Cardiac septum (tissue), 1 donor: ENCODE measurements at places on chromosomes 6 and 20. TPM values are rescaled to one million over a fixed set of nuclear protein-coding genes. Genes with fewer than 3 reads are reported as not detected.

DNA sequence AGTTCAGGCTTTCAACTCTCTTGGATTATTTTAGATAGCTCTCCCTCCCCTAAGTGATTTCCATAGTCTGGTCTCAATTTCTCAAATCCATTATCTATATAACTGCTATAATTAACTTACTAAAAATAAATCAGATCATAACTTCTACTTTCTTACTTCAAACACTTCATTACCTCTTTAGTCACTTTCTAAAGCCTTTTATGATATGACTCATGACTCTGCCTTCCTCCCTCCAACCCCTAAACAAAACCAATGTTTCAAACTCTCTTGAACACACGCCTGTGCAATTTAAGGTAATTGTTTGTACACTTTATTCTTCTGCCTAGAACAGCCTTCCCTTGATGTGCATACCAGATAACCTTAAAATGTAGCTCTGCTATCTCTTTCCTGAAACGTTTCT lies 100.5 kb downstream of the LMBRD1 start:
- DNase-seq = no peak

BPIFB1 gene
- total RNA-seq = not detected

LY6G6C gene
- total RNA-seq = not detected

DNA sequence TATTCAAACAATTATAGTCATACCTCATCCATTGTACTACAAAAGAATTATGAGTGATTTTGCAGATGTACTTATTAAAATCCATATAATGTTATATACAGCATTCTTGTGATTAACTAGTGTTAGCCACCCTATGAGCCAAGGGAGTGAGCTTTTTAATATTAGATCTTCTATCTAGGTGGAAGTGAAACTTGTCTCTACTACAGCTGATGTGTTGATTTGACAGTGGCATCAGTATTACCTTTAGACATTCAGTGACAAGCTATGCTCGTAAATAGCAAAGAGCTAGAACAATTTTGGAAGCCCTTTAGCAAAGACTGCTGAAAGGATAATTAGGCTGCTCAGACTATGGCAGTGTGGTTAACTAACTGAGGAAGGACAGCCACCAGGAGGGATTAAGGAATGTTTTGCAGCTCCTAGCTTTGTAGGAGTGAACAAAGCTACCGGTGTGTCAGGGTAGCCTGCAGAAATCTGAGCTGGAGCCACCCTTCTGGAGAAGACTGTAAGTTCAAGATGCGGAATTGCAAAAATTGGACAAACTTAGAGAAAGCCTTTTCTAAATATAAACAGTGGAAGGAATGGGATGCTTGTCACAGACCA lies 73.7 kb downstream of the AFG1L start:
- DNase-seq = no peak
